ENCODE measurements at places on chromosomes 16 and 17.

- no peak for DNase-seq
Observed at GRCh38 chr16:69932228-69932627, 18.9 kb upstream of the CLEC18A start.

GRCh38 chr17:57810721-57811637 is 38.9 kb downstream of the MRPS23 start:
- peak; percentile 67 for DNase-seq

DNA sequence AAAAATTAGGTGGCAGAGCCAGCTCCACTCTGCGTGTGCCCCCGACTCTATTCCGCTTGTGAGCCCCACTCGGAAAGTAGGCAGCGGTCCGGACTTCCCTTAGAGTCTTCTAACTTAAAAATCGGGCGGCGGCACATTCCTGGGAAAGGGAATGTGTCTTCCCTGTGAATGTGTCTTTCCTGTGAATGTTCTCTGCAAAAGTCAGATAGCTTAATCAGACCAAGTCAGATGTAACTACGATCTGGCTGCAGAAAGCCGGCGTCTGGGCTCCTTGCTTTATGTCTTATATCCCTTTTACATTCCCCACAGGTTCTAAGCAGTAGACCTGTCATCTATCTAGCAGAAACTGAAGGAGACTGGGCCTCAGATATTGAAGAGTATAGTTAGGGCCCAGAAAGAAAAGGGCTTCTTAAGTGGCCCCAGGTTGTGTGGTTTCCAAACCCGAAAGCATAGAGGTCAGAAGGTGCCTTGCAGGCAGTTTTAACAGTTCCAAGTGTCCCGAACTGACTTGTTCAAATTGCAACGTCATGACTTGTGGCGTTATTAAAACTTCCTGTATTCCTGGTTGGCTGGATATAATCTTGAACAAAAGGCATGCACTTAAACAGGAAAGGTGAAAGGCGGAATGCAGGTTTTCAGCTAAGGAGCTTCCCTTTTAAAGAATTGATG is 601 bp downstream of the PHKB start:
- peak; percentile 66 for DNase-seq

GRCh38 chr16:89137666-89138512 is 33.7 kb upstream of the CDH15 start:
- DNase-seq, result no peak

DNA sequence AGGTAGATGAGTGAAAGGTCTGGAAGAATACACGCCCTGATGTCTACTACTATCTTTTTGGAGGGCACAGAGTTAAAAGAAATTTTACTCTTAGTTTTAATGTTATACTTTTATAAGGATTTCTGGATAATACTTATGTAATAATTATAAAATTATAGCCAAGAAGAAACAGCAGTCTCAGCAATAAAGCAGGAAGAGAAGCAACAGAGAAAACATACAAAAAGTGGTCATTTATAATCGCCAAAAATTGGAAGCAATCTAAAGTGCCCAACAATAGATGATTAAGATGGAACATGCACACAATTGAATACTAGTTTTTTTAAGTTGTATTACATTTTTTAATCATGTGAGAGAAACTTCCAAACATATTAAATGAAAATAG is 64.4 kb downstream of the SMG6 start:
- DNase-seq, result no peak

DNA sequence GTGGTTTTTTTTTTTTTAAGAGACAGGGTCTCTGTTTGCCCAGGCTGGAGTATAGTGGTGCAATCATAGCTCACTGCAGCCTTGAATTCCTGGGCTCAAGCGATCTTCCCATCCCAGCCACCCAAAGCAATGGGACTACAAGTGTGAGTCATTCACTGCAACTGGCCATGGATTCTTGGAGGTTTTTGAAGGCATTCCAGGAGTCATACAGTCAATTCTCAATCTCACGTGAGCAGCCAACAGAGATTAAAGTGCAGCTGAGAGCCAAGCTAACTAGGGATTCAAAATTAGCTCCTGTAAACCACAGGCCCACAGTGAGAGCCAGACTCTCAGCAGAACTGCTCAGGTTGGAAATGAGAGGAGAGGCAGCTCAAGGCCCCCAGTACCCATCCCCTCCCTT is 30.2 kb downstream of the XPO6 start:
- peak; percentile 92 for DNase-seq

GRCh38 chr17:17090642-17091103 is 48.4 kb downstream of the MPRIP start:
- DNase-seq, result no peak

- DNase-seq, result no peak
Observed at GRCh38 chr16:23929237-23929636, 93.5 kb downstream of the PRKCB start.

GRCh38 chr17:41784207-41784744 is 2.2 kb downstream of the JUP start:
- DNase-seq, result peak; percentile 71

- no peak for DNase-seq
Observed at GRCh38 chr17:44348988-44349364, 3.9 kb downstream of the GRN start.

- DNase-seq, result no peak
Observed at GRCh38 chr16:77133706-77134105, 57.3 kb upstream of the MON1B start.

- no peak for DNase-seq
Observed at GRCh38 chr16:3564130-3564888, 12.9 kb downstream of the NLRC3 start.

All from cardiac fibroblast (primary cell).